ENCODE measurements at places on chromosomes 1 and 21. TPM values are rescaled to one million over a fixed set of nuclear protein-coding genes. Genes with fewer than 3 reads are reported as not detected.

Gene RHCE
- total RNA-seq: not detected

Gene LMX1A
- not detected for total RNA-seq

Gene FAM177B
- not detected for total RNA-seq

Gene CR1
- total RNA-seq: 1.5 TPM

Gene SPRR2A
- total RNA-seq: not detected

Gene HTR1D
- total RNA-seq: not detected

Gene TEKT2
- 0.35 TPM for total RNA-seq

Gene GCSAML
- total RNA-seq: 1.4 TPM

Gene KRTAP26-1
- not detected for total RNA-seq

Gene CYP4X1
- not detected for total RNA-seq
